Activated naive CD8-positive, alpha-beta T cell treated with anti-CD3 and anti-CD28 coated beads, Interleukin-2, amount 10 ng/mL, durations not matched to agents 7 days and 5 days (primary cell): ENCODE measurements at places on chromosomes 3 and 15.

- DNase-seq = no peak
These were observed 44.3 kb downstream of the RAB6B start for GRCh38 chr3:133851266-133851906.

DNA sequence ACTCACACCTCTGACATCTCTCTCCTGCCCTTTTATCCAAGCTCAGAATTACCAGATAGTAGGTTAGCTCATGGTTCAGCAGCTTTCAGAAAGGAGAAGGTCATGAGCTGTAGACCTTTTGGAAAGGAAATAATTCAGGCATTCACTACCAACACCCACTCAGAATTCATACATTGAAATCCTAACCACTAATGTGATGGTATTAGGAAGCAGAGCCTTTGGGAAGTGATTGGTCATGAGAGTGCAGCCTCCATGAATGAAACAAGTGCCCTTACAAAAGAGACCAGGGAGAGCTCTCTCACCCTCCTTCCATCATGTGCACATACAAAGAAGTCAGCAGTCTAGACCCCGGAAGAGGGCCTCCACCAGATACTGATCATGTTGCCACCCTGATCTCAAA is 315.8 kb upstream of the CCDC54 start:
- no peak for DNase-seq

GRCh38 chr3:96959901-96960641 is 145.7 kb downstream of the EPHA6 start:
- DNase-seq = no peak

- no peak for DNase-seq
These were observed 97.8 kb upstream of the AADACL2 start for GRCh38 chr3:151635905-151636304.

- DNase-seq = no peak
These were observed 4.2 kb downstream of the AMOTL2 start for GRCh38 chr3:134369861-134370596.

DNA sequence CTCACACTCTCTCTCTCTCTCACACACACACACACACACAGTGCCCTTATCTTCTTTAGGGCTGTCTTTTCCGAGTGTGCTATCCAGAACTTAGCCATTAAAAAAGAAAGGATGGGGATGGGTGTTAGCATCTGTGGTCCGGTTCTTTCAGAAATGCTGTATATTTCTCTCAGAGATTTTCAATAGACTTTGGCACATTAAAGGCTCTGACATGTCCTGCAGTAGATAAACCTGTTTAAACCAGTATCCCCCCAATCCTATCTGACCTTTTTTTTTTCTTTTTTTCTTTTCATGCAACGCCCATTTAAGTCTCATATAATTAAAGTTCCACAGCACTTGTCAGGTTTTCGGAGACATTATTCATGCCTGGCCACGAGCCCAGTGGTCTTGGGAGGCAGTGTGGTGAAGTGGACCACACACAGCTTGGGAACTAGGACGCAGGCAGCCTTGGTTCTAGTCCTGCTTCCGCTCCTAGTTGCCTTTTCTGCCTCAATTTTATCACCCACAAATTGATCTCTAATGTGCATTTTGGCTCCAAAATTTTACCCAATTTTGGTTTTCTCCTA is 13.3 kb downstream of the CAV3 start:
- no peak for DNase-seq

- DNase-seq = no peak
These were observed 618 bp upstream of the MON1A start for GRCh38 chr3:49930168-49930690.

GRCh38 chr3:170267793-170268192 is 45.6 kb downstream of the PRKCI start:
- no peak for DNase-seq

DNA sequence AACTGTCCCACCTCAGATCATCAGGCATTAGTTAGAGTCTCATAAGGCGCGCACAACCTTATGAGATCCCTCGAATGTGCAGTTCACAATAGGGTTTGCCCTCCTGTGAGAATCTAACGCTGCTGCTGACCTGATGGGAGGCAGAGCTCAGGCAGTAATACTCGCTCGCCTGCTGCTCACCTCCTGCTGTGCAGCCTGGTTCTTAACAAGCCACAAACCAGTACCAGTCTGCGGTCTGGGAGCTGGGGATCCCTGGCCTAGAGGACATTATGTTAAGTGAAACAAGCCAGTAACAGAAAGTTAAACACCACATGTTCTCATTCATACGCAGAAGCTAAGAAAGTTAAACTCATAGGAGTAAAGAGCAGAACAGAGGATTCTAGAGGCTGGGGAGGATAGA is 47.0 kb downstream of the MAP3K13 start:
- no peak for DNase-seq

- DNase-seq = no peak
These were observed 37.9 kb downstream of the ACP3 start for GRCh38 chr3:132354916-132355702.

DNA sequence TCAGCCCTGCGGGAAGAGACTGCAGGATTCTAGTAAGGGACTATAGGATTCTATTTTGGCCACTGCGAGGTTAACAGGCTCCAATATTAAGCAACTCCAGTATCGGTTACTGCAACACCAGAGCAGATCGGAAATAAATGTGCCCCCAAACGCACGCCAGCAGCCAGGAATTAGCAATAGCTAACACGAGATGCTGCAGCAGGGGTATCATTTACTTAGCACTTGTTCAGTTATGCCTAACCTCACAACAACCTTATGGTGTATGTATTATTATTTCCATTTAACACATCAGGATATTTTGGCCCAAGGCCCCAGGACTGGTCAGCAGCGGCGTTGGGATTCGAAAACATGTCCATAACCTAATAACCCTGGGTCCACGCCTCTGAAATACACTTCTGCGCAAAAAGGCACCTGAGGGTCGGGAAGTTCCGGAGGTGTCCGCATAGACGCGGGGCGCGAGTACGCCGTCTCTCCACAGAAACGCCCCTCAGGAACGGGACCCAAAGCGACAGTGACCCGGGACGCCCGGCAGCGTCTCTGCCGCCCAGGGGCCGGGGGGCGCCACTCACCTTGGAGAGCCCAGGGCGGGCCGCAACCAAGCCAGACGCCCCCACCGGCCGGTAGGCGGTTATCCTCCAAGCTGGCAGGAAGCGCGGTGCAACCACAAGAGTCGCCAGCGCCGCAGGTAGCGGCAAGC is 681 bp downstream of the PIK3CB start:
- DNase-seq = no peak

DNA sequence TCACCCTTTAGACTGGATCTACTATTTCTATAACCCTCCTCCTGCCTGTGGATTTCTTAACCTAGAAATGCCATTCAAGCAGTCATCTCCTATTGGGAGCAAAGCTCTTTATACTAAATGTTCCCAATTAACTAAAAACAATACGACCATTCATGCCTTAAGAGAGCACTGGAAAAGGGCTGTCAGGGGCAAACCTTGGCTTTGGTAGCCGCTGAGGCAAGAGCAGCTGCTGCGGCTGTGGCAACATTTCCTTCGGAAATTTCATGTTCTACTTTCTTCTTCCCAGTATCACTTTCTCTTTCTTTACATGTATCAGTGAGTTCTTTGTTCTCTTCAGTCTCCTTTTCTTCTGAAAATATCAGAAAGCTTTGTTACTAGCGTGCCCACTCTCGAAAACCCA is 56.3 kb upstream of the CSPG5 start:
- DNase-seq = no peak
